ENCODE measurements at places on chromosomes 3 and 15.

DNA sequence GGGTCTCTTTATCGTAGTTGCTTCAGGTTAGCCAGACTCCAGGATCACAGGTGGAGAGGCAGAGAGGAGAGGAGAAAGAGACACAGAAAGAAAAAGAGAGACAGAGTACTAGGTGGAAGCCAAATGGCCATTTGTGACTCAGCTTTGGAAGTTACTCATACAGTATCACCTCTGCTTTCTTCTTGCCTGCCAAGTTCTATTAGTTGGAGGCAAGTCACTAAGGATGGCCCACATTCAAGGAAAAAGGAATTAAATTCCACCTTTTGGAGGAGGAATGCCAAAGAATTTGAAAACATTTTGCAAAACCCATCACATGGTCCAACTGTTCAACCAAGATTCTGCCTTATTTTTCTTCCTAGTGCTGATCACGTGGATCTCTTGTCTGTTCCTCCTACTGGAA lies 291.1 kb downstream of the CHL1 start:
- no peak for DNase-seq

GRCh38 chr3:123290107-123290930 lies 88.6 kb downstream of the SEC22A start:
- no peak for DNase-seq

DNA sequence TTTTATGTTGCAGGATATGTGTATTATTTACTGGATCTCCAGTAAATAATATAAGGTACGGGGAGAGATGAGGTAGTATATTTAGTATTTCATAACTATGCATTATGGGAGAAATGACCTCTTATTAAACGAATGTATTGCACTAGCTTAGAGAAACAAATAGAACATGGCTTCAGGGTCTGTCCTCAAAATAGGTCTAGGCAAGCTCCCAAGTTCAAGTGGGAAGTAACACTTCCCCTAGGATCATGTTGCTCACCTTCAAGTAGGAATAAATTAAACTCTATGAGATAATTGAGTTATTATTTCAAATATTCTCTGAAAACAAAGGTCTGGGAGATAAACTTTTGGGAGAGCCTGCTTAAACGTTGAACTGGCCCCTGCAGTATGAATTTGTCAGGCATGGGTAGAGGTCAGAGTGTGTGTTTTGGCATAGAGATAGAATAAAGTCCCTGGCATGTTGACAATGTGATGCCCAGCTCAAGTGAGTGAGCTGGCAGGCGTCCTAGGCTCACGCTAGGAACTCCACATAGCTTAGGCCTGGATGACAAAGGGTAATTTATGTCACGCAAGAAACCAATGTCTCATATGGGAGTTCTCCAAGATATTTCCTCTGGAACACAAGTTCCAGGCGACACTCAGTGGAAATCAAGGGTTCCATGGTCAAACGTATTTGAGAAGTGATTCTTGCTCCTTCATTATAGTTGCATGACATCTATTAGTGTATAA lies 236.8 kb downstream of the CACNA2D3 start:
- DNase-seq = no peak

DNA sequence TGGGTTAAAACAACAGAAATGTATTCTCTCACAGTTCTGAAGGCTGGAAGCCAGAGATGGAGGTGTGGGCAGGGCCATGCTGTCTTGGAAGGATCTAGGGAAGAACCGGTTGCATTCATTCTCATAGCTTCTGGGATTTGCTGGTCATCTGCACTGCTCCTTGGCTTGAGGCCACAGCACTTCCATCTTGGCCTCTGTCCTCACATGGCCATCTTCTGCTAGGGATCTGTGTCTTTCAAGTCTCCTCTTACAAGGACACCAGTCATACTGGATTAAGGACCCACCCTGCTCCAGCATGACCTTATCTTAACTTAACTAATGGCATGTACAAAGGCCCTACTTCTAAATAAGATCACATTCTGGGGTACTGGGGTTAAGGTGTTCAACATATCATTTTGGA lies 47.7 kb downstream of the RPLP1 start:
- no peak for DNase-seq

DNA sequence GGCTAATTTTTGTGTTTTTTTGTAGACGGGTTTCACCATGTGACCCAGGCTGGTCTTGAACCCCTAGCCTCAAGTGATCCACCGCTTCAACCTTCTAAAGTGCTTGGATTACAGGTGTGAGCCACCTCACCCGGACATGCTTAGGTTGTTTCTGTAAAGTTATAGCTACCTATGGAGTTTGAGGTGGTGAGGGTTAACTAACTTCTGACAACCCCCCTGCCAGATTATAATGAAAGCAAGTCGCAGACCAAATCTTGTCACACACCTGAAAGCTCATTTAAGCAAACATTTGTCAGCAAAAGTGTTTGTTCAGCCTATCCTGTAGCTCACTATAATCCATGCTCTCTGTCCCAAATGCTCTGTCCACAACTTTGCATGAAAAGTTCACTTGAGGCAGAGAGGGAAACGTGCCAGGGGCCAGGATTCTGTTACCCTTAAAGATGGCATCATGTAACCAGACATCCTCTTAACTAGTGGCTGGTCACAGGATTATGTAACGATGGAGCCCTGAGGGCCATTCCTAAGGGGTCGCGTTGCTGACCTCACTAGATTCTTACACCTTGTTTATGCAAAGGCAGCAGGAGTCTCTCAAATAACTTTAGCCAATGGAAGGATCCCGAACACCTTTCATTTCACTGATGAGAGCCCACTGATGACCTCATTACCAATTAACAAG lies 24.1 kb upstream of the SENP5 start:
- DNase-seq = no peak

DNA sequence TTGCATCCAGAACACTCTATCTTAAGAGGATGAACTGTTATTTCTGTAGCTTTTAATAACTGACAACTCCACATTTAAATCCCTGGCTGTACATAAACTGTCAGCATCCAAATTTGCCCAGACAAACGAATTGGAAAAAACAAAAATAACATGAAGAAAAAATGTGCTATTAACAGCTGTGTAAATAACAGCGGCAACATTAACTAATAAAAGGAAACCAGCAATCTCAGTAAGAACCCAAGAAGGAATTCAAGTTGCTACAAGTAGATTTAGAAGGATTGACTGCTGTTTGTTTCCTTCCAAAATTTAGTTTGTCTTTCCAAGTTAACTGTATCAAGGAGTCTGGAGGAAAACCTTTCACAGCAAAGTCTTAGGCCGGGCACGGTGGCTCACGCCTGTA lies 550.6 kb upstream of the MDFIC2 start:
- DNase-seq = no peak

- no peak for DNase-seq
Observed at GRCh38 chr15:89141885-89142284, 53.6 kb downstream of the ABHD2 start.

DNA sequence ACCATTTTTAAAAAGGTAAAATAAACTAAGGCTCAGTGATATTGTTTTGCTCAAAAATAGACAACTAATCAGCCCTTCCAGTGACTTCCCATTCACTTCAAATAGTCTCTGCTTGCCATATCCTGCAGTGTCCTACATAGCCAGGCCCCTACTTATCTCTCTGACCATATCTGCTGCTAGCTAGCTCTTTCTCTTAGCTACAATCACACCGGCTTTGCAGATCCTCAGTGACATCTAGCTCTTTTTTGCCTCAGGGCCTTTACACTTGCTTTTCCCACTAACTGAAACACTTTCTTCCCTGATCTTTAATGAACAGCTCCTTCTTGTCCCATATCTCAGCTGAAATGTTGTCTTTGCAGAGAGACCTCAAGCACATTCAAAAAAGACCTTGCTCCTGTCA lies 161.3 kb downstream of the IL5RA start:
- DNase-seq = no peak

Data from stimulated activated CD8-positive, alpha-beta memory T cell treated with anti-CD3 and anti-CD28 coated beads, Interleukin-7, amount 100 ng/mL, for 4 hours (primary cell).